ENCODE measurements at places on chromosomes 1 and 21. TPM values are rescaled to one million over a fixed set of nuclear protein-coding genes. Genes with fewer than 3 reads are reported as not detected.
A peak's percentile ranks its signal among the peaks of the same experiment; 100 is the strongest.

ESRRG gene
- total RNA-seq = not detected

SMCP gene
- not detected for total RNA-seq

TAS1R3 gene
- not detected for total RNA-seq

KIF21B gene
- under 0.01 TPM for total RNA-seq

DNA sequence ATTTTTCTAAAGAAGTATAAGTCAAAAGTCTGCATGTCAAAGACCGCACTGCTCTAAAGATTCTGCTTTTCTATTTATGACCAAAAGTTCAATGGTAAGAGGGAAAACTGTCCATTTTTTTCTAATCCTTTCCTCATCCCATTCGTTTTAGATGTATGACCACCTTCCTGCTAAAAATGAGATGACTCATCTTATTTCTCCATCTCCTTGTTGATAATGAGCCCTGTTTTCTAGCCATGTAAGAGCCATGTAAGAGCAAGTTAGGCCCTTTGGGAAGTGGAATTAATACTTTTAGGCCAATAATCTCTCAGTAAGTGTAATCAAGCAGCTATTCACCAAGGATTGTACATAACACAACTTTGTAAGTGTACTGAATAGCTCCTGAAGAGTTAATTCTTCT lies 475.6 kb upstream of the B3GALT2 start:
- no peak for DNase-seq

DNA sequence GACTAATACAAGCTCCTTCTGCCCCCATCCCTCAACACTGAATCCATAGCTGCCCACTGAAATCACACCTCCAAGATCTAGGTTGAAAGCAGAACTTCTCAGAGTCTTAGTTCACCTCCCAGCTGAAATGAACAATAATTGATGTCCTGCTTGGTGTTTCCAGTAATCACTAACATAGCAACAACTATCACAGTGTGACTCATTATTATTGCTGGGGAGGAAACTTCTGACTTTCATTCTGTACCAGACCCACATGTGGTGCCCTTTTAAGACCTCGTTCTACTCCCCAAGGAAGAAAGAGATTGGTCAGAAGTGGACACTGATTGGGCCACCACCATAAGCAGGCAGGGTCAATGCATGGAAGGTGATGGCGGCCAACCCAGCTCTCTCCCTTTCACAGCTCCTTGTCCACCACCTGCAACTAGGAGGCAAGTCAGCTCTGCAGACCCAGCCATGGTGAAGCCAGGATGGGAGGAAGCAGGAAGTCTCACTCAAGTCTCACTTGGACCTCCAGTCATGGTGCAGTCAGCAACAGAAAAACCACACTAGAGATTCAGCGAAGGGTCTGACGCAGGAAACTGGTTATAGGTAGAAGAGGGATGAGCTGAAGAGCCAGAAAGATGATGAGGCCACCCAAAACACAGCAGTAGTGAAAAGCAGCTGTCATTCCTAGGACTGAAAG lies 720.2 kb downstream of the PTPRU start:
- no peak for DNase-seq

DNA sequence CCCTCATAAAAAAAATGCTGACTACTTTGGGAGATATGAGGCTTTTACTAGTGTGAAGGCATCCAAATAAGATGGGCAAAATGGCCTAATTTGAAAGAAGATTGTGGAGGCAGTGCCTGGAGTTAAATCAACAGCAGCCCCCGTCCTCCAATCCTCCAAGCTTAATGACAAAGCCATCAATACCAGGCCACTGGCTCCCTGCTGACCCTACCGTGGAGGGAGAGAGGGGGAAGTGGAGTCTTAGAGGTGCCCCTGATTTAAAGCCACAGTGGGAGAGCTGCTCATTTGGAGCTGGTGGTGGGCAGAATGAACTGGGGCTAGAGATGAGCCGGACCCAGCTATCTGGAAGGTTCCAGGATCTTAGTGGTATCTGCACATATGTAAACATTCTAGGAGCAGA lies 24.3 kb upstream of the KNCN start:
- no peak for DNase-seq

DNA sequence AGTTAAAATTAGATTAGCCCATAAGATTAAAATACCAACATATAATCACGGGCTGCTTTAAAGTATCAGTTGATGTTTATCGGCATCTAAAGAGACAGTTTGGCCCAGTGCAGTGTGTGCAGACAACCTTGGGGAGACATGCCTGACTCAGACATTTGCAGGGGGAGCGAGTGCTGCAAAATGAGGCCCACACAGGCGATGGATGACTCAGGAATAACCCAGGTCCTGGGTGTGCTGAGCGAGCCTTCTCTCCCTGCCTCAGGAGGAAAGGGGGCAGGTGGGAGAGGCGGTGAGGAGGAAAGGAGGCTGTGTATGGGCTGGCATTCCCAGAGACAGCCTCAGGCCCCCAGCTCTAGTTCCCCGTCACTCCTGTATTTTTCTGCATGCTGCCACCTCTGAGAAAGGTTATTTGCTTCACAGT lies 9.0 kb downstream of the SLC9A1 start:
- peak; percentile 92 for DNase-seq

GRCh38 chr21:32523988-32524719 lies 61.2 kb downstream of the TCP10L start:
- peak; percentile 42 for DNase-seq

- DNase-seq = no peak
Measured at GRCh38 chr1:58981392-58981791, 197.5 kb upstream of the JUN start.

- DNase-seq = no peak
Measured at GRCh38 chr1:20999525-21000244, 177.0 kb downstream of the EIF4G3 start.

DNA sequence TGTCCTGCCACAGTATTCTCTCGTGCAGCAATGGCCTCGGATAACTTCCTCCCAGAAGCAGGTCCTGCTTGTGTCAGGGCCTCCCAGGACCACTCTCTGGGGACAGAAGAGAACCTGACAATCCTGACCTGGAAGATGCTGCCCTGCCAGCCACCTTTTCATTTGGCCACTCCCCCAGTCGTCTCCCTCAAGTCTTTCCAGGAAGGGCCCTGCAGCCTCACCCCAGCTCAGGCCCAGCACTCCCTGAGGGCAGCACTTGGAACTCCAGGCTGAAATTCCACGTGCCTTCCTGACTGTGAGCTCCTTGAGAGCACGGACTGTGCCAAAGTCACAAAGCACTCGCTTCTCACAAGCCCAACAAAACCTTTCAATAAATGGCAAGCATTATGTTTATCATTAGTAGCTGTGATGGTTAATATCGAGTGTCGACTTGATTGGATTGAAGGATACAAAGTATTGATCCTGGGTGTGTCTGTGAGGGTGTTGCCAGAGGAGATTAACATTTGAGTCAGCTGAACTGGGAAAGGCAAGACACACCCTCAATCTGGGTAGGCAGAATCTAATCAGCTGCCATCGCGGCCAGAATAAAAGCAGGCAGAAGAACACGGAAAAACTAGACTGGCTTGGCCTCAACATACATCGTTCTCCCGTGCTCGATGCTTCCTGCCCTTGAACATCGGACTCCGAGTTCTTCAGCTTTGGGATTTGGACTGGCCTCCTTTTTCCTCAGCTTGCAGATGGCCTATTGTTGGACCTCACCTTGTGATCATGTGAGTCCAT lies 2.3 kb upstream of the CLEC20A start:
- DNase-seq = no peak

- DNase-seq = no peak
Measured at GRCh38 chr1:157226739-157227138, 88.5 kb upstream of the ETV3 start.

GRCh38 chr1:159864262-159864661 lies 1.8 kb upstream of the VSIG8 start:
- no peak for DNase-seq

- DNase-seq = peak; percentile 10
Measured at GRCh38 chr1:64598100-64598571, 128.2 kb downstream of the CACHD1 start.

- no peak for DNase-seq
Measured at GRCh38 chr1:172991674-172992400, 58.9 kb downstream of the TNFSF18 start.

- peak; percentile 83 for DNase-seq
Measured at GRCh38 chr1:159922511-159923202, 2.6 kb downstream of the TAGLN2 start.

Data from LHCN-M2 (cell line).